ENCODE measurements at places on chromosomes 12 and 14.

GRCh38 chr12:49646871-49647654 lies 23.7 kb downstream of the PRPF40B start:
- DNase-seq, result no peak

GRCh38 chr12:131897276-131897675 lies 2.9 kb downstream of the ULK1 start:
- DNase-seq, result no peak

GRCh38 chr14:74510223-74510931 lies 16.8 kb downstream of the ISCA2 start:
- DNase-seq, result no peak

GRCh38 chr12:2844786-2845185 lies 10.0 kb upstream of the NRIP2 start:
- DNase-seq, result no peak

DNA sequence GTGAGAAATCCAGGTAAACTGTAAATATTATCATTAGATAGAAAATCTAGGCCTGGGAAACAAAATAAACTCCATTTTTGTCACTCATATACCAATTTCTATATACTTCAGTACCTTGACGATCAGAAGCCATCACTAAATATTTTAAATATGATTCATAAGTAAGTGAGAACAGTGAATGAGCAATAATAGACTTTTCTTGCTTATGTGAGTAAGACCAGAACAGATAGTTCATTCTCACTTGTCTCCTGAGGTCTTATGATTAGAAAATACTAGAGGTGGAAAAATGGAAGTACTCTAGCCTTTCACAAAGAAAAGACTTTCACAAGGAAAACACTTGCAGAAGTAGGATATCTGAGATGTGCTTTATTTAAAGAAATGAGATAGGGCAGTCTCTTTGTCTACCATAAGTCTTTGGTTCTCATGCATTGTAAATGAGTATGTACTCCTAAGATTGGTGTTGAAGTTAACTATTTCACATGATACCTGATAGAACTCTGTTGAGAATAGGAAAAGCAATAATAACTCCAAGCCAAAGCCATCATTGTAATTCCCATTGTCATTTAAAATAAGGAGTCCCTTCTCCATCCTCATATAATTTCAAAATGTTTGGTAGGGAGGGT lies 10.1 kb upstream of the SMCO3 start:
- DNase-seq, result no peak

DNA sequence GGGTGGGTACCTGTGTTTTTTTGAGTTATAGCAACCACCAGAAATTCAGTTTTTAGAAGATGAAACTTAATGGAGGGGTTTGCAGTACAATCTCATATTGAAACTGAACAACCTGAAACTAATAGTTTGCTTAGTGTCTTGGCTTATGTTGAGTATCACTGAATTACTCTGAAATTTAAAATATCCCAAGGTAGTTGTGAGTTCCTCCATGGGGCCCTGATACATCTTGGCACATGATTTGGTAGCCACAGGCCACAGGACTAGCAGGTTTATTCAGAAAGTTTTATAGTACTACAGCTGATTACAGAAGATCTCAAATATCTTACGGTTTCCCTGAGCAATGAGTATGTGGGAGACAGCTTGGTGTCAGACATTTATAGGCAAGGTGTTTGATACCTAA lies 10.4 kb downstream of the PTGES3 start:
- no peak for DNase-seq

- no peak for DNase-seq
These were observed 19.5 kb downstream of the DCP1B start for GRCh38 chr12:1984759-1985158.

DNA sequence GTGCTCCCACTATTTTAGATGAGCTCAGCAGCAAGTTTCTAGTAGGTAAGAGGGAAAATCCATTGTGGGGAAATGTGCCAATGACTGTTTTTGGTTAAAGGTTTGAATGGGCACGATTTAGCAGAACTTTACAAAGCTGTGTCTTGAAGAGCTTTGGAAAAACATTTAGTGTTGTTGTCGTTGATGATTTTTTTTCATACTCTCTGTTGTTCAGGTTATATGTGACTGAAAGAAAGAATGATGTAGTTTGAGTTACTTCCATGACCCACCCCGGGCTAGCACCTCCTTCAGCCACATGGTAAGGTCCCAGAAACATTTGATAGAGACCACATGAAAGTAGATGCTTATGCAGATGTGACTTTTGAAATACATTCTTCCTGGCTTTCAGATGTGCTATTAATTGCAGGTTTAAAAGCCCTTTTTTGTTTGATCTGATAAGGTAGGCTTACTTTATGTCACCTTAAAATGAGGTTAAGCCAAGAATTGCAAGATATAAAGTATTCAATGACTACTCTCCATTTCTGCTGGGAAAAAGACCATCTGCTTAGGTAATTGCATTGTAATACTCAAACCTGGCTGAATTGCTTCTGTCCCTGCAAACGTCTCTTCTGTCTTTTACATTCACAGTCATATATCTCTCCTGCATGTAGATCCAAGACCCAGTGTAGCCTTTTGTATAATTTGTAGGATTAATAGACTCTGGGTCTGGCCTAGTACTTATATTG lies 250.6 kb downstream of the RGS6 start:
- DNase-seq, result no peak
